ENCODE measurements at places on chromosomes 11 and 22.

DNA sequence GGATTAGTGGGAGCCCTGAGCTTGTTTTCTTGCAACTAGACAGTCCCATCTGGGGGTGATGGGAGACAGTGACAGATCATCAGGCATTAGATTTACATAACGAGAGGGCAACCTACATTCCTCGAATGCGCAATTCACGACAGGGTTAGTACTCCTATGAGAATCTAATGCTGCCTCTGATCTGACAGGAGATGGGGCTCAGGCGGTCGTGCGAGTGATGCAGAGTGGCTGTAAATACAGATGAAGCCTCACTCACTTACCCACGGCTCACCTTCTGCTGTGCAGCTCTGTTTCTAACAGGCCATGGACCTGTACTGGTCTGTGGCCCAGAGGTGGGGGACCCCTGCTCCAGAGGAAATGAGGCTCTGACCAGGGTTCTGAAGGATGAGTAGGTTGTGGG is 125.5 kb downstream of the FBXO7 start:
- DNase-seq = no peak

DNA sequence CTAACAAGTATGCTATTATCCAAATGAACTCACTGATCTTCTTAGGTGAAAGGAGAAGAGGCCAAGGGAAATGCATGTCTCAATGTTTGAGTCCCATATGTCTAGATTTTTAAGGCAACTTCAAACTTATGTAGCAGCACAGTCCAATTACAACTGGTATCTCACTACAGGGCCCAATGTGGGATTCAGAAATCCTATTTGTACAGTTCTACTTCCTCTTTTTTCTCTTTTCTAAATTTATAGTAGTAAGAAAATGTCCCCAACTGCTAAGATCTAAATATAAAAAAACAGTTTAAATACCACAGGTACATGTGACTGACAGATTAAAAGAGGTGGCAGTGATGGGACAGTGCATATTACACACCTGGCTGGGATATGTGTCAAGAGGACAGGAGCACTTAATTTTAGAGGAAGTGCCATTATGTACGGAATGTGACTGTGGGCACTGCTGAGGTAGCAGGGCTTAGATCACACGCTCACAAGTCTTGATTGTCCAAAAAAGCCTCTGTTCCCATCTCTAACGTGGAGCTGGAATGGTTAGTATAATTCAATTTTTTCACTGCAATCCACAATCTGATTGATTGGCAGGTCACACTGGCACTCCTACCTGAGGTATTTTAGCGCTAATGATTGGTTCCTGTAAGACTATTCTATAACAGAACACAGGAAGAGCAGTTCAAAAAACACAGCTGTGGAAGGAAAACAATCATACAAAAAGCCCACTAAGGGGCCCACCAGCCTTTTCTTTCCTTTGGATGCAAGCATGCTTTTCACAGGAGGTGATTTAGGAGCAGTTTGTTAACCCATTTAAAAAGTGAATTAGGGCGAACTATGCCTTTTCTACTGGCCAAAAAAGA is 34.6 kb downstream of the APOL5 start:
- peak; percentile 19 for DNase-seq

- no peak for DNase-seq
Measured at GRCh38 chr11:30967579-30967978, 381.4 kb upstream of the MPPED2 start.

DNA sequence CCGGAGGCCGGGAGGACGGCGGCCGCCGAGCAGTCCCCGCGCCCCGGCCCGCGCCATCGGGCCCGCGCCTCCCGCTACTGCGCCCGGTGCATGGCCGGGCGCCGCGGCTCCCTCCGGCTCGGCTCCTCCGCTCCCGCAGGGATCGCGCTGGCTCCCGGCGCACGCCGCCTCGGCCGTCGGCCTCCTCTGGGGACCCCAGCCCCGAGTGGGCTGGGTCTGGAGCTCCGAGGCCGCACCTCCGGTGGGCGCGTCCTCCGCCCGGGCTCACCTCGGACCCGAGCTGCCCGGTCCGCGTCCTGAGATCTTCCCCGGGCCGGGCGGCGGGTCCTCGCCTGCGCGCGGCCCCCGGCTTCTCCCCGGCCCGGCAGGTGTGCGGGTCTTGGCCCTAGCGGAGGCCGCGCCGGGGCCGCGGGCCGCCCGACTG is 251 bp downstream of the SHISA8 start:
- no peak for DNase-seq

DNA sequence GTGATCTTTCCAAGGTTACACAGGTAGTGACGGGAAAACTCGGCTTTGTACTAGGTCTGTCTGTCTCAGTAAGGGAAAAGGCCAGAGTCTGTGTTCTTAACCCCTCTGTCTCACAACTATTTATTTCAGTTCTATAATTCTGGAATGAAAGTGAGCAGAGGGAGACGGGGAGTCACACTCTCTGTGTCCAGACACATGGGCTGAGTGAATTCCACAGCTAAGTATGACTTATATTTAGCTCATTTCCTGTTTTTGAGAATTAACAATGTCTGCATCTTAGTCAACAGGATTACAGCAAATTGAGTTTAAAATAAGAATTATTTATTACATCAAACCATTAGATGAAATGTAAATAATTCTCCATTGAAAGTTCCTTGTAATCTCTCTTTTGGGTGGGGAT is 62.5 kb upstream of the OR4B1 start:
- no peak for DNase-seq

GRCh38 chr11:46367916-46368267 is 13.6 kb upstream of the MDK start:
- DNase-seq = no peak

DNA sequence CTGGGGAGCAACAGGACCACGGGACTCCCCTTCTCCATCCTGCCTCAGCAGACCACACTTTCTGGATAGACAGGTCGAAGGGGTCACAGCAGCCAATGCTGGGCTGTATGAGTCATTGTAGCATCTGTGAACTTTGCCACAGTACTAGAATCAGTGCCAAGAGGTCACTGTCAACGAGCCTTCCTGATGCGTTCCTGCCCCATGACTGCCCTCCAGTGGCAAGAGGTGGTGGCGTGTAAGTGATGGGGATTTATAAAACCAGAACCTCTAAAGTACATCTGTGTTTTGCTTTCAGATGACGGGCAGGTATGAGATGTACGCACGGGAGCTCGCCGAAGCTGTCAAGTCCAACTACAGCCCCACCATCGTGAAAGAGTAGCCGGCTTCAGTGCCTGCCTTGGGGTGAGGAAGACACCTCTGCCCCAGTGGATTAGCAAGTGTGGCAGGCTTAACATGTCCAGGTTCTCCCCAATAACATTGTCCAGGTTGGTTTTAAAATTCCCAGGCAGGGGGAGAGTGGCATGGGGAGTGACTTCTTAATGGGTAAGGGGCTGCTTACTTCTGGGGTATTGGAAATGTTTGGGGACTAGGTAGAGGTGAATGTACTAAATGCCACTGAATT is 29.4 kb downstream of the GUCD1 start:
- peak; percentile 72 for DNase-seq

DNA sequence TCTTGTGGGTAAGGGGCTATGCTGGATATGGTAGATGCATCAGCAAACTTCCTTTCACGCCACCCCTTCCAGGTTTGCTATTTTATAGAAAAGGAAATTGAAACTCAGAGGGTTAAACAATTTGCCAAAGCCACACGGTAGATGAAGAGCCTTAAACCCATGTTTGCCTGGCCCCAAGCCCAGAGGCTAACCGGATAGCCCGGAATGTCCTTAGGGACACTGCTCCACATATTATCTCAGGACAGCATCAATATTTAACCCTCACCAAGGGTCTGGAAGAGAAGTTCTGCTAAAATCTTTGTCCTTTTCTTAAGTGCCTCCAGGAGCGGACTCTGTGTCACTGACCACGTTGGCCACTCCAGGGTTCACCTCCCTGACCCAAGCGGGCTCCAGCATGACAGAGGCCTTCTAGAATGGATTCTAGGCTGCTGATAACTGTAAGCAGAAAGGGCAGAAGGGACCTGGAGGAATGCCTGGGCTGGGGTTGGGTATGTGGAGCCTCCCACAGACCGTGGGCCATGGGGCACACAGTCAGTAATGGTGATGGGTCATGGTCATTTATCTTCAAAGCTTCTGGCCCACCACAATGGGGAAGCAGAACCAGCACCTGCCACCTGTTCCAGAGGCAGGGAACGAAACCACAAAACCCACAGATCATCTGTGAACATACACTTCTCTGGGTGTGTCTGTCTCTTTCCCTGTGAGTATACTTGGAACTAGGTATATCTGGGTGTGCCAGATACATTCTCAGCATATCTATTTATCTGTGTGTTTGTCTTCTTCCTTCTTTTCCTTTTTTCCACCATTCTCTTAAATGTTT is 5.4 kb upstream of the TMEM86A start:
- no peak for DNase-seq

DNA sequence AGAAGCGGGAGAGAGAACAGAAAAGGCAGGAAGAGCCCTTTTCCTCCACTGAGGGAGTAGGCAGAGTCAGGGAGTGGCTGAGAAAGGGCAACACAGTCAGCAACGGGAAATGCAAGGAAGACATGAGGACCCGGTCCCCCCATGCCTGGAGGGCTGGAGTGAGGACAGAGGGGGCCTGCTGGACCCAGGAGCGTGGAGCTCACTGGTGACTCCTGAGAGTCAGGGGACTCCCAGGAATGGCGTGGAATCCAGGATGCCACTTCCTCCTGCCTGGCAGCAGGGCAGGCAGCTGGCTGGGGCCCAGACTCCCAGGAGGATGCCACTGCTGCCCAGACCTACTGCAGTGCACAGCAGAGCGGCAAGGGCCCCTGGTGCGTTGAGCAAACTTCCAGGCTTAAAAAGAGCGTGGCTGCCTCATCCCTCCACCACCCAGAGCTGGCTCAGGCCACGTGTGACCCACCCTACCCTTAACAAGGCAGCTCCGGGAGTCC is 11.3 kb downstream of the C11orf21 start:
- DNase-seq = no peak

DNA sequence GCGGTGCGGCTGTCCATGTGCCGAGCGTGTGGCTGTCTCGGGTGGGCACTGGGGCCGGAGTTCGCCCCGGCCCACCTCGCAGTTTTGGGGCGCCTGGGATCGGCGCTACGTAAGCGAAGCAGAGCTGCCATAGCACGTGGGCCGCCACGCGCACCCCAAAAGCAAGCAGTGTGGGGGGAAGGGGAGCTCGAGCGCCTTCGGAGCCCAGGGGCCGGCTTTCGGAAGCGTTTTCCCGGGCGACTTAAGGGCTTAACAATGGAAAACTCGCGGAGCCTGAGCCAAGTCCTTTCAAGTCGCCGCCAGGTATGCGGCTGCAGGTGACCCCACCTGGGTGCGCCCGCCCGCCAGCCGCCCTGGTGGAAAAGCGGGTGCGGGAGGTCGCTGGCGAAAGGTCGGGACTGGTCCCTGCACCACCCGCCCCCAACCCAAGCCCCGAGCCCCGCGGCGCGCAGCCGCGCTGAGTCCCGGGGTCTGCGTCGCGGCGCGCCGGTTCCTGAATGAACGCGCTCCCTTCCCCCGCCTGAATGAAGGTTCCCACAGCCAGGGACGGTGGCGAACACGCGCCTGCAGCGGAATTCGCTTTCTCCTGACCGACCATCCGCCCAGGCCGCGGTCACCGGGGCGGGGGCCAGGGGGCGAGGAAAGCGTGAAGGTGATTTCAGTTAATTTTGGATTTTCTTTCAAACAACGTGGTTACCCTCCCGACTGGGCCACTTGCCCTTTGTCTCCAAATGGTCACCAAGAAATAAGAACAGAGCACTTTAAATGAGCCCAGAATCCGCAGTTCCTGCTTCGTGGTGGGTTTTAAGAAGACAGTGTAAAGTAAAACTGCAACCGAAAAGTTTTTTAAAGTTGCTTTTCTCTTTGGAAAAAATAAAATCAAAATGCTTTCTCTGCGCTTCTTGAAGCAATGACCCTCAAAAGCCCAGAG is 2.8 kb upstream of the CCND1 start:
- no peak for DNase-seq

GRCh38 chr11:61087426-61088119 is 14.7 kb upstream of the CD5 start:
- no peak for DNase-seq

DNA sequence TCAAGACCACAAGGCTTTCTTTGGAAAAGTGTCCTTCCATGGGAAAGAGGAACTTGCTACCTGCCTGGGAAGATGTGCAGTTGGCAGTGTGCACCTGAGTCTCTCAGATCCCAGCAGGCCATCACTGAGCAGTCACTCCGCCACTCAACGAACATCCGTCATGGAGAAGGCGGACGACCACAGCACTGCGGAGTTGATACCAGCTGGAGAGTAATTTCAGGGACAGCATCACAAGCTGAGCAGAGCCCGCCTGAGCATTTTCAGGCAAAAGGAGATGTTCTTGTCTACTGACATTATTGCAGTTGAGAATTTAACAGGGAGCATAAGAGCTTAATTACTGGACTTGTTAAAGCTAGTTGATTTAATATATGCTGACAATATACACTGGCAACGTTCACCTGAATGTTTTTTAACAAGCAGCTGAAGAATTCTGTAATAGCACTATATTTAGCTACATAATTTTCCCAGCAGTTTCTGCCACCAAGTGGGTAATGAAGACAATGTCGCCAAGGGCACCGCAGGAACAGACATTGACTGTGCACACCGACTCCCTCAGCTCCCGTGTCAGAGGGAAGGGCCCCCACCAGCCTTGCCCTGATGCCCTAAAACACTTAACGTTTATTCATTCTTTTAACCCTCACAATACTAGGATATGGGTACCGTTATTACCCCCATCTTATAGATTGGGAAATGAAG is 52.4 kb upstream of the ARFGAP3 start:
- DNase-seq = no peak

DNA sequence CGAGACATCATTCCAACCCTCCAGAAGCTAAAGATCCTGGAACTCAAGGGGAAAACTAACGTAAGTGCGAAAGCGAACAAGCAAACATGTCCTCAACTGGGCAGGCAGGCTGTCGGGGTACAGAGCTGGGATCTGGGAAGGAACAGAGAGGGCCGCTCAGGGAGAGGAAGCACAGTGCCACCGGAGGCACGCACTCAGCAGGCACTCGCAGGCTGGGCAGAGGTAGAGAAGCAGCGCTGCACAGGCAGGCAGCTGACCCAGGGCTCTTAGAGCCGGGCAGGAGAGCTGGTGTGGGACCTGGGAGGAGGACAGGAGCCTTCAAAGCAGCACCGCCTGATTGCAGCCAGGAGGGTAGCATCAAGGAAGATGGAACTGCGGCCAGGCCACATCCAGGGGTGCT is 62.2 kb downstream of the MICAL3 start:
- no peak for DNase-seq

DNA sequence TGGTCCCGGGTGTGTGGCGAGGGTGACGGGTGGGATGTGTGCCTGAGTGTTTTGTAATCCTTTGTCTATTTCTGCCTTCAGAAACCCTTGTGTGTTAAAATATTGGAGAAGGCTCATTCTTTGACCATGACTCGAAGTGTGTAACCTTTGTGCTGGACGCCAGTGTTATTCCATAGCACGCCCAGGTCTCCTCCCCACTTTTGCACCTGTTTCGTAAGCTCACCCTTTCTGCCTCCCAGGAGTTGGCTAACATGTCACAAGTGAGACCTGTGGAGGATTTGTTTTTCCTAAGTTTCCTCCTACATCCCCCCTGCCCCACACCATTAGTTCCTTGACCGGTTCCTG is 382 bp downstream of the C11orf54 start:
- DNase-seq = no peak

GRCh38 chr11:62402226-62402959 is 16.4 kb upstream of the SCGB1A1 start:
- DNase-seq = no peak
